ENCODE measurements at places on chromosomes 5 and 9.

GRCh38 chr9:112028242-112029221 lies 131.9 kb downstream of the UGCG start:
- no peak for DNase-seq

- no peak for DNase-seq
Measured at GRCh38 chr9:91006046-91006445, 204.4 kb downstream of the SYK start.

DNA sequence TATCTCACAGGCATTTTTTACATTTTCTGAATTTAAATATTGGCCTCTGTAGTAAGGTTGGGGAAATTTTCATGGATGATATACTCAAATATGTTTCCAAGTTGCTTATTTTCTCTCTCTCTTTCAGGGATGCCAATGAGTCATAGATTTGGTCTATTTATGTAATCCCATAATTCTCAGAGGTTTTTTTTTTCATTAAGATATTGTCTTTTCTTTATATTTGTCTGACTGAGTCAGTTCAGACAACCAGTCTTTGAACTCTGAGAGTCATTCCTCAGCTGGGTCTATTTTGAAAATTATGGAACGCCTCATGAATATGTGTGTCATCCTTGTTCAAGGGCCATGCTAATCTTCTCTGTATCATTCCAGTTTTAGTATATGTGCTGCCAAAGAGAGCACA lies 223.2 kb downstream of the PCSK1 start:
- no peak for DNase-seq

GRCh38 chr5:31574772-31575171 lies 42.7 kb downstream of the C5orf22 start:
- DNase-seq, result no peak

- DNase-seq, result no peak
Measured at GRCh38 chr5:147187099-147187540, 47.7 kb upstream of the STK32A start.

DNA sequence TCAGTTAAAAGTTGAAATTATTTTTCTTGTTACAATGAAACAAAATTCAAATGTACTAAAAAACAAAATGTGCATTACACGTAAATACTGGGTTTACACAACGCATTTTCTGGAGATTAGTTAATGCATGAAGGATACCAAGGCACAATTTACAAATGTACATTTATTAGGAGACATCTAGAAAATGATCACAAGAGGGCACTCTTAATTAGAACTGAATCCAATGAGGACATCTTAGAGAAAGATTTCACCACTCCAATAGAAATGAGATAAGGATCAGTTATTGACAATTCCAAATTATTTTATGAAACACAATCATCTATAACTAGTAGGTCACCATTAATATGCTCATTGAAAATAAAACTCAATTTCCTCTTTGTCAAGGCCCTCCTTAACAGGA lies 36.6 kb upstream of the CDH12 start:
- DNase-seq, result no peak

DNA sequence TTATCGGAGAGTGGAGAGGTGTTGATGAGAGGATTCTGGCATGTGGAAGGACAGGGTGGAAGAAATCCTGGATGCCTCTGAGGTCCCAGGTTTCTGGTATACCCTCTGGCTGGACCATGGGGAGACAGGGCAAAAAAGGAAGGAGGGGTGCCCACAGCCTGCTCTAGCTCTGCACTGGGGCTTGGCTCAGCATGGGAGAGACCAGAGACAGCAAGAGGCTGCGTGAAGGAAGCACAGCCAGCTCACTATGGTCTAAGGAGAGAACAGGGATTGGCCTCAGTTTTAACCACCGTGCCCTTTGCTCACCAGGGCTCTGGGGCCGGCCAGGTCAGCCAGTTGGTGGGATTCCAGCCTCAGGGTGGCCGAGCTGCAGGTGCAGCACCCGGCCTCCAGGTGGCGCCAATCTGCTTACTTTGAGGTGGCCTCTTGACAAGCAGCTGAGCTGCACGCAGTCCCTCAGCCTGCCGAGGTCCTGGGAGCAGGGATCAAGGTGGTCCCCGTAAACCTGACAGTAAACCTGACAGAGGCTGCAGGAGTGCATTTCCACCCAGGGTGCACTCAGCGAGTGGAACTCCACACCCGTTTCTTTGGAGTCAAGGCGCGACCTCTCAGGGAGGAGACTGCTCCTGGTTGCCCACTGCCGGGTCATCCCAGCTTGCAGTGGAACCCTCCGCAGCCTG lies 25.0 kb upstream of the SPTLC1 start:
- peak; percentile 69 for DNase-seq

GRCh38 chr5:96493219-96493790 lies 60.3 kb upstream of the PCSK1 start:
- DNase-seq, result no peak

DNA sequence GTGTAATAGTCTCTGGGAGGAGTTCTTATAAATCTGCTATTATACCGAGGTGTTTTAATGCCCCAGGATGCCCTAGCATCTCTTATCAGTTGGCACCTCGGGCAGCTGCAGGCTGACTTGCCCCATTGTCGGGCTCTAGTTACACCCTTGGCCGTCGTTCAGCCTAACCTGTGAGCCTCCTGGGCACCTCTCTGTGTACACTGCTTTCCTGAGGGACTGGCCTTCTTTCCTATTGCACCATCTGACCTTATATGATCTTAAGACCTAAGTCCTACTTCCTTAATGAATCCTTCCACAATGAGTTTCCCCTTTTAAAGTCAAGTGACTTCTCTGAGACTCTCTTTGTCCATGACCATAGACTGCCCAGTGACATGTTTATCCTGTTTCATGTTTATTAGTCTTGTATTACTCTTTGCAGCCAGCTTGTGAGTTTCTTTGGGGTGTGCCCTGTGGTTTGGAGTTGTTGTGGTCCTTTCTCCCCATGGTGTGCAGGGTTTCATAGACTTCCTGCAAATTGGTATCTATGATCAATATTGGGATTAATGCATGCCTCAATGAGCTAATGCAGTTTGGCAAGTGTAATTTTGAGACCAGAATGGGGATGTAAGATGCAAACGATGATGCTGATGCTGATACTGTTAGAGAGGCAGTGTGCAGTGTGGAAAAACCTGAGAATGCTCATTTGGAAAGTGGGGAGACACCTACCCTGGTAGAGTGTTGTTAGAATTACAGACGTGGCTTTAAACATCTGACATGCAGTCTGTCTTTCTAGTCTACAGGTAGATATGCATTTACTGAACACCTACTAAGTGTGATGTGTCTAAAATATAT lies 4.9 kb downstream of the DAPK1 start:
- DNase-seq, result no peak

DNA sequence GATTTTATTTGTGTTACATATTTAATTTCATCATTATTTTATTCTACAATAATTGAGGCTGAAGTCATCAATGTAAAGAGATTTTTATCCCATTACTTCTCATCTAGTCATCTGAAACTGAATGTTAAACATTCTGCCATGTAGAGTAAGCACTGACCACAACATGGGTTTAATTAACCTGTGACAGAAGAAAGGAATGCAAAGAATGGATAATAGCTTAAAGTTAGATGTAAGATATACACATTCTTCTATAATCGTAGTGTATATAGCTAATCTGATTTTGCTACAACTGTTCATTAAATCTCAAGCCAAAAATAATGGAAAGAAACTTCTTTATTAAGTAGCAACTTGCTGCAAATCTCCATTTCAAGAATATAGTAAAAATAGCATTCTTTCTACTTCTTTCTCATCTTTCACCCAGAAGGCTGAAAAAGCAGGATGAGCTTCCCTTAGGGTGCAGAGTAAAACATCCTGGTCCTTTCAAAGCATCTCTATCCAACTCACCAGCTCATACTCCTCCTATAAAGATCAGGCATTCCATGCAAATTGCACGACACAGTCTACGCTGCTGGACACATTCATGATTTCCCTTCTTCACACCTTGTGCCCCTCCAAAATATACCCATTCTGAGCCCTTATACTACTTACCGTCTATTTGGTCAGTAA lies 115.2 kb downstream of the EFNA5 start:
- no peak for DNase-seq

- DNase-seq, result peak; percentile 69
Measured at GRCh38 chr5:173742432-173742816, 126.0 kb upstream of the BOD1 start.

- DNase-seq, result no peak
Measured at GRCh38 chr5:434443-435146, 8.4 kb upstream of the EXOC3 start.

DNA sequence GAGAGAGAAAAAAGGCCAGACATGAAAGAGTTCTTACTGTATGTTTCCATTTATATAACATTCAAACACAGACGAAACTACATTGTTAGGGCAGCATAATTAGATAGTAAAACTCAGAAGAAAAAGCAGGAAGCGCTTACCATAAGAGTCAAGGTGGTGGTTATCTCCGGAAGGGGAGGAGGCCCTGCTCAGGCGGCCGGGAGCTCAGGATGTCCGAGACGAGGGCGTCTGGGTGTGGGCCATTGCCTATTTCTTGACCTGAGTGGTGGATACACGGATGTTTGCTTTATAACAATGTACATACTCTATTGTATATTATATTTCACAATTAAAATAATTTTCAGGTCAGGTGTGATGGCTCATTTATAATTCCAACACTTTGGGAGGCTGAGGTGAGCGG lies 80.9 kb upstream of the COL5A1 start:
- DNase-seq, result no peak

GRCh38 chr9:113632776-113633590 lies 169.5 kb downstream of the RGS3 start:
- DNase-seq, result no peak

GRCh38 chr5:151471276-151471675 lies 23.9 kb downstream of the SLC36A1 start:
- no peak for DNase-seq

DNA sequence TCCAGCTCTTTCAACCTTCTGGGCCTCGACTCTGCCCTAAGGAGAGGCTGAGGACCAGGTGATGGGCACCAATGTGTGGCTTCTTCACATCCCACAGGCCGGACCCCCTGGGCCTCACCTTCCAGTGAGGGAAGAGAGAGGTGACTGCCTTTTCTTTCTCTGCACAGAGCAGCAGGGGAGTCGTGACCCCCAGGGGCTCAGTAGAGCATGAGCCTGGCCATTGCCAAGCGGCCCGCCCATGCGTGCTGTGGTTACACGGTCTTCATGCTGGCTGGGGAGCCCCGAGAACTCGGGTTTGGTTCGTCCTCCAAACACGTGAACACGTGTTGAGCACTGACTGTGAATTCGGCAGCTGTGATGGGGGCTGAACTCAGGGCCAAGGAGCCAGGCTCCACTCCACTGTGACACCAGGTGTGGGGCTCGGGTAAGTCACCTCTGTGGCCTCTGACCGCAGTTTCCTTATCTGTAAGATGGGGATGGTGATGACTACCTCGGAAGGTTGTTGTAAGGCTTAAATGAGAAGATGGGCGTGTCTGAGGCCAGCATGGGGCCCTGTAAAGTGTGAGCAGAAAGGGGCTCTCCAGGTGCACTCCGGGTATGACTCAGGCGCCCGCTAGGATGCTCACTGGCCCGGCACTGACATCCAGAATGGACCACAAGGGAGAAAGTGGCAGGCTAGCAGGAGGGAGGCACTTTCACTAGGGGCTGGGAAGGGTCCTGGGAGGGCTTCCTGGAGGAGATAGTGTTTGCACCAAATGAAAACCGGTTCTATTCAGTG lies 13.4 kb upstream of the GRHPR start:
- DNase-seq, result peak; percentile 73

GRCh38 chr5:96522635-96523355 lies 89.7 kb upstream of the PCSK1 start:
- DNase-seq, result no peak

DNA sequence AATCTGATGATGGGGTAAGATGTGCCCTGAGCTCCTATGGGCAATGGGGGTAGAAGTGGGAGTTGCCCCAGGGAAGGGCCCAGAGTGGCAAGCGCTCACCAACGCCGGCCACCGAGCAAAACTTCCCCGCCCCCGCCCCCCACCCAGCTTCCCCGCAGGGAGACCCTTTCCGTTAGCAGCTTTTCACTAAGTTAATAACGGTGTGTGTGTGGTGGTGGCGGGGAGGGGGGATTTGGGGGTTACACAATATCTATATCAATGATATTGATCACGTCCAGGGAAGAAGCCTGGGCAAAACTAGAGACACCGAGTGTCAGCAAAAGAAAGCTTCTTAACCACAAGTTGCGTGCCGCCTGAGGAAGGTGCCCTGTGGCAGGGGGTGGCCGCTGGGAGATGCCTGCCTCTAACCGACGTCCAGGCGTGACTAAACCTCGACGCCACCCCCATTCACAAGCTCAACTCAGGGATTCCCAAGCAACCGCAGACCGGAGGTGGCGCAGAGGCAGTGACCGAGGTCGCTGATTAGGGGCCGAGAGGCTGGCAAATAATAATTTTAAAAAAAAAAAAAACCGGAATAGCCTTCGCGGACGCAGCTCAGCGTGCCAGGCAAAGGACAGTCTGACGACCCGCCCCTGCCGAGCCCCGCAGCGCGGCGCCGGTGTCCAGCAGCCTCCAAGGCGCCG lies 222.6 kb downstream of the MEF2C start:
- DNase-seq, result no peak

DNA sequence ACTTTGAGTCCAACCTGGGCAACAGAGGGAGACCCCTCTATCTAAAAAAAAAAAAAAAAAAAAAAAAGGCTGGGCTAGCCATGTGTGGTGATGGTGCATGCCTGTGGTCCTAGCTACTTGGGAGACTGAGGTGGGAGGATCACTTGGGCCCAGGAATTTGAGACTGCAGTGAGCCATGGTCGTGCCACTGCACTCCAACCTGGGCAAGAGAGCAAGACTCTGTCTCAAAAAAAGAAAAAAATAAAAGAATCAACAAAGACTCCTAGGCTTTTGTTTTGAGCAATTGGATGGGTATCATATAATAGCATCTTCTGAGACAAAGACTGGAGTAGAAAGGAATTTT lies 481.7 kb upstream of the PAPPA start:
- no peak for DNase-seq

GRCh38 chr5:158172005-158172404 lies 313.1 kb upstream of the CLINT1 start:
- DNase-seq, result no peak

DNA sequence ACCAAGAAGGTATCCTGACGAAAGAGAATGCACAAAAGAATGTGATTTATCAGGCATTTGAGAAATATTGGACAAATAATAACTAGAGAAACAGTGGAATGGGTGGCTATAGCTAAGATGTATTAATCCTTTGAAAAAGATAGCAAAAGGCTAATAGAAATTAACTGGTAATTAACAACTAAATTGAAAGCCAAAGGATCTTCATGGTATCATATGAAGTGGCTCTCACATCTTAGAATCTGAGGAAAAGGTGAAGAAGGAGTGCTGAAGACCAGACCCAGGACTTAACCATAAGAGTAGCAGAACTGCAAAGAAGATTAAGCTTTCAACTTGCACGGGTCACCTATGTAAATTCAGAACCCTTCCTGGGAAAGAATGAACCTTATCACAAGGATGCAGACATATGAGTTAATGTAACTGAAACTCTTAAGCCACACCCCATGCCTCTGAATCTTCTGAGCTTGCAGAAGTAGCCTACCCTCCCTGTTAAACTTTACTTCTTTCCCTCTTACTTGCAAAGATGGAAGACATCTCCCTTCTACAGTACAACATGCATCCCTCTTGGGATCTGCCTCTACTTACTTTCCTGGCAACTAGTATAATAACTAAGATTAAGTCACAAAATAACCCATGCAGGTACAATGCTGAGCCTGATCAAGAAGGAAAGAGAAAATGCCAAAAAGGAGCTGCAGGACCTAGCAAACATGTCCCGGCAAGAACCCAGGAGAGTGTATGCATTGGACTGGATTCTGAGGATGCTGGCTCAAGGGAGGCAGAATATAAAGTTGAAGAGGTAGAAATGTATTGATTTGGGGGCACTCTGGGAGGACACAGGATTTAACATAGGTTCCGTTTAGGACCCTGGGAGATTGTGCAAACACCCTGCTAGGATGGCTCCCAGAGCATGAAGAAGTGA lies 395.5 kb upstream of the SLC30A5 start:
- no peak for DNase-seq

- peak; percentile 53 for DNase-seq
Measured at GRCh38 chr9:120931231-120932085, 4.9 kb upstream of the TRAF1 start.

Data from GM12892 (cell line).